Left hindlimb (tissue), 1 donor: ENCODE measurements at places on chromosomes 4 and X.

GRCh38 chr4:168536448-168536847 is 39.6 kb downstream of the PALLD start:
- no peak for DNase-seq

GRCh38 chr4:3266076-3266475 is 17.1 kb downstream of the MSANTD1 start:
- no peak for DNase-seq

GRCh38 chr4:121307445-121308327 is 73.1 kb downstream of the QRFPR start:
- DNase-seq = no peak

- no peak for DNase-seq
These were observed 43.6 kb downstream of the GUCY1B1 start for GRCh38 chr4:155802190-155802959.

GRCh38 chrX:21379991-21380390 is 5.8 kb downstream of the CNKSR2 start:
- no peak for DNase-seq

GRCh38 chrX:107227780-107228485 is 21.5 kb downstream of the DNAAF6 start:
- no peak for DNase-seq

- DNase-seq = peak; percentile 59
These were observed at the start of gene TLL1 for GRCh38 chr4:165872461-165873297. Gene TLL1 (plus strand): TSS chr4:165873237. CDS start chr4:165873905, 668 bp downstream.

GRCh38 chr4:69782651-69783310 is 22.4 kb upstream of the SULT1B1 start:
- no peak for DNase-seq

DNA sequence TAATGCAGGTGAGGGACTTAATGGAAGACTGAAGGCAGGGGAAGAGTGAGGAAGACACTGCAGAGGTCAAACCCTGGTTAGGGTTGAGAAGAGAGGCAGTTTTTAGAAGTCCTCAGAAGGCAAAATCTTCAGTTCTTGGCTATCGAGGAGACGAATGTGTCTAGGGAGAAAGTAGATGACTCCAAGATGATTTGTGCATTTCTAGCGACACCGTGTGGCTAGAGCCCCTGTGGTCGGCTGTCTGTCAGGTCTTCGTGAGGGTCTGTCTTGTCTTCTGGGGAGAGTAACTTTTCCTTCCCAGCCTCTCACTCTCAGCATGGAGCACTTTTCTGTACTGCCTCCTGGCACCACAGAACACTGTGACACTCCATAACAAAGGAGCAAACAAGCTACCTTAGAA is 458.1 kb downstream of the STIM2 start:
- peak; percentile 42 for DNase-seq
